DMS53 (cell line): ENCODE measurements at places on chromosomes 6 and 20.

DNA sequence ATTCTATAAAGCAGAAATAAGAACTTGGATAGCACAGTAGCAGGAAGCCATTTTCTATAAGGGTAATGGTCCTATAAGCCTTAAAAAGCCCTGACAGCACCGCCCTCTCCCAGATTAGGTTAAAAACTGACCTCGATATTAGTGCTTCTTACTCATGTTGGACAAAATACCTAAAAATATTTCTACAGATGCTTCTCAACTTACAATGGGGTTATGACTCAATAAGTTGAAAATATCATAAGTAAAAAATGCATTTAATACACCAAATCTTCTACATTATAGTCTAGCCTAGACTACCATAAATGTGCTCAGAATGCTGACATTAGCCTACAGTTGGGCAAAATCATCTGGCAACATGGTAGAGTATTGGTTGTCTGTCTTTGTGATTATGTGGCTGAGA, 70.3 kb downstream of the SESN1 start:
- no peak for DNase-seq

DNA sequence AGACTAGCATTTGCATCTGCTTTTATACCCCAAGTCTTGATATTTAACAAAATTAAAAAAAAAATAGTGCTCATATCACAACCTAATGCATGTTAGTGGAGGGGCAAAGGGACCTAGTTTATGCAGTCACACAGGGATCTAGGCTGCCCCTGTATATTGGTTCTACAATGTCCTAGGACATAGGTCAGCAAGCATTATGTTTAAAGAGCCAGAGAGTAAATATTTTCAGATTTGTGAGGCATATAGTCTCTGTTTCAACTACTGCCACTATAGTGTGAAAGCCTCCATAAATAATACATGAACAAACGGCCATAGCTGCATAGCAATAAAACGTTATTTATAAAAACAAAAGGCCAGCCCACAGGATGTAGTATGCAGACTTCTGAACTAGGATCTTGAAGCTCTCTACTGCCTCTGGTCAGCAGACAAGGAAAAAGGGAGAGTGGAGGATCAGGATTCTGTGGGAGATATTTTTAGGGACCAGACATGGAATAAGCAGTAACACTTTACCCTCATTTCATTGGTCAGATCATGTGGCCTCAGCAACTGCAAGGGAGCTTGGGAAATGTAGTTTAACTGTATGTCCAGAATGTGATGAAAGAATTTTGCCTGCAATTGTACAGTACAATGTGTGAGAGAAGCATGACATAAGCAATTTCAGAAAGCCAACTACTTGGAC, 414.2 kb upstream of the SPTLC3 start:
- DNase-seq, result peak; percentile 85

GRCh38 chr20:32218156-32218900, 10.6 kb downstream of the POFUT1 start:
- no peak for DNase-seq

- DNase-seq, result no peak
Measured at GRCh38 chr6:87094576-87094975, 330 bp downstream of the CGA start.

DNA sequence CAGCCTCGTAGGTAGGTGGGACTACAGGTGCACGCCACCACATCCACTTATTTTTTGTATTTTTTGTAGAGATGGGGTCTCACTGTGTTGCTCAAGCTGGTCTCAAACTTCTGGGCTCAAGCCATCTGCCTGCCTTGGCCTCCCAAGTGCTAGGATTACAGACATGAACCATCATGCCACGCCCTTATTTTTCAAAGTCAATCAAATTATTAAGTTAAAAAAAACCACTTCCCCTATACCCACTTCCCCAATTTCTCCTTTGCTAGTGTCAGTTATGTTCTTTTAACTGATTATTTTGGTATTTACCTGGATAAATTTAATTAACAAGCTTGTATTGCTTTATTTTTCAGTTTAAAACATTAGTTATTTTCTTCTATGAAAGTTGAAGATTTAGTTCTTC, 49.6 kb downstream of the RIOK1 start:
- no peak for DNase-seq

- no peak for DNase-seq
Measured at GRCh38 chr6:7761051-7761450, 35.2 kb downstream of the BMP6 start.
